ENCODE measurements at places on chromosomes 5 and 9. TPM values are rescaled to one million over a fixed set of nuclear protein-coding genes. Genes with fewer than 3 reads are reported as not detected.
A peak's percentile ranks its signal among the peaks of the same experiment; 100 is the strongest.

GRCh38 chr5:170571875-170572852 is 68.3 kb downstream of the KCNIP1 start:
- no peak overlapping the region for H3K27ac ChIP-seq
- no peaks in the 10 kb centered on the region for H3K36me3 ChIP-seq
- H3K4me3 ChIP-seq, result no peak overlapping the region

DNA sequence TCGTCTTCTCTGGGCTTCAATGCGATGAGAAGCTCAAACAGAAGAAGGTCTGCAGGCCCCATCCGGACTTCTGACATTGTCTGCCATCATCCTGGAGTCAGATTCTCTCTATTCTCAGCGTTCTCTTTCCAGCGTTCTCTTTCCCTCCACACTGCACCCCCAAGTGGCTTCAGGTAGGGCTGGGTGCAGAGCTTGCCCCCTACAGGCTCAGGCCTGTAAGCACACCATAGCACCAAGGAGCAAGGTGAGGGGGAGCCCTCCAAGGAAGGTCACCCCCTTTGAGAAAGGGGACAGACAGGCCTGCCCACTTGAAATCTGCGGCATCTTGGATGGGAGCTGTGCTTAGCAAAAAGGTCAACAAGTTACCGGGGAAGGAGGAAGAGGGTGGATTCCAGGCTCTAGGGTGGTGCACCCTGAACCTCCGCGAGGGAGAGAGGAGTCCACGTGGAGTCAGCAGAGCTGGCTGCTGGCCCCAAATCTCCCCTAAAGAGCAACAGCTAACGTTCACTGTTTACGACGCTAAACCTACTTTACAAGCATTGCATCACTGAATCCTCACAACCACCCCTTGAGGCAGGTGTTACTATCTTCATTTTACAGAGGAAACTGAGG is 27.5 kb downstream of the GPX3 start:
- no peaks in the 10 kb centered on the region for H3K4me1 ChIP-seq
- peaks cover 100% of the 10 kb centered on the region for H3K36me3 ChIP-seq
- peak; percentile 53 for DNase-seq
- no peaks in the 10 kb centered on the region for H3K27me3 ChIP-seq
- no peak overlapping the region for H3K27ac ChIP-seq
- H3K4me3 ChIP-seq, result no peak overlapping the region

- no peaks in the 10 kb centered on the region for H3K27me3 ChIP-seq
- DNase-seq, result no peak
- peak overlapping the region; percentile 6 for H3K27ac ChIP-seq
- no peak overlapping the region for H3K4me3 ChIP-seq
- peaks cover 18% of the 10 kb centered on the region for H3K4me1 ChIP-seq
- peaks cover 87% of the 10 kb centered on the region for H3K36me3 ChIP-seq
Observed at GRCh38 chr5:181233801-181234454, 9.8 kb downstream of the RACK1 start.

GRCh38 chr5:2805080-2805479 is 53.6 kb upstream of the IRX2 start:
- no peaks in the 10 kb centered on the region for H3K36me3 ChIP-seq
- H3K27ac ChIP-seq, result no peak overlapping the region
- no peak overlapping the region for H3K4me3 ChIP-seq
- H3K4me1 ChIP-seq, result no peaks in the 10 kb centered on the region
- DNase-seq, result peak; percentile 80

IL13 gene
- total RNA-seq, result not detected

DNA sequence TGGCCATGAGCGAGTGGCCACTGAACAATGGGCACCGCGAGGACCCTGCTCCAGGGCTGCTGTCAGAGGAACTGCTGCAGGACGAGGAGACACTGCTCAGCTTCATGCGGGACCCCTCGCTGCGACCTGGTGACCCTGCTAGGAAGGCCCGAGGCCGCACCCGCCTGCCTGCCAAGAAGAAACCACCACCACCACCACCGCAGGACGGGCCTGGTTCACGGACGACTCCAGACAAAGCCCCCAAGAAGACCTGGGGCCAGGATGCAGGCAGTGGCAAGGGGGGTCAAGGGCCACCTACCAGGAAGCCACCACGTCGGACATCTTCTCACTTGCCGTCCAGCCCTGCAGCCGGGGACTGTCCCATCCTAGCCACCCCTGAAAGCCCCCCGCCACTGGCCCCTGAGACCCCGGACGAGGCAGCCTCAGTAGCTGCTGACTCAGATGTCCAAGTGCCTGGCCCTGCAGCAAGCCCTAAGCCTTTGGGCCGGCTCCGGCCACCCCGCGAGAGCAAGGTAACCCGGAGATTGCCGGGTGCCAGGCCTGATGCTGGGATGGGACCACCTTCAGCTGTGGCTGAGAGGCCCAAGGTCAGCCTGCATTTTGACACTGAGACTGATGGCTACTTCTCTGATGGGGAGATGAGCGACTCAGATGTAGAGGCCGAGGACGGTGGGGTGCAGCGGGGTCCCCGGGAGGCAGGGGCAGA is 53.3 kb downstream of the JADE2 start:
- no peak overlapping the region for H3K4me3 ChIP-seq
- H3K27ac ChIP-seq, result no peak overlapping the region
- H3K4me1 ChIP-seq, result peaks cover 24% of the 10 kb centered on the region
- peaks cover 88% of the 10 kb centered on the region for H3K36me3 ChIP-seq
- H3K27me3 ChIP-seq, result no peaks in the 10 kb centered on the region
- no peak for DNase-seq

GRCh38 chr5:61339764-61340163 is 7.7 kb downstream of the ZSWIM6 start:
- no peaks in the 10 kb centered on the region for H3K27me3 ChIP-seq
- H3K4me3 ChIP-seq, result no peak overlapping the region
- no peak overlapping the region for H3K27ac ChIP-seq
- peaks cover 20% of the 10 kb centered on the region for H3K4me1 ChIP-seq

GRCh38 chr5:56281489-56282165 is 48.5 kb upstream of the ANKRD55 start:
- H3K27ac ChIP-seq, result no peak overlapping the region
- H3K4me3 ChIP-seq, result no peak overlapping the region
- H3K36me3 ChIP-seq, result no peaks in the 10 kb centered on the region

DNA sequence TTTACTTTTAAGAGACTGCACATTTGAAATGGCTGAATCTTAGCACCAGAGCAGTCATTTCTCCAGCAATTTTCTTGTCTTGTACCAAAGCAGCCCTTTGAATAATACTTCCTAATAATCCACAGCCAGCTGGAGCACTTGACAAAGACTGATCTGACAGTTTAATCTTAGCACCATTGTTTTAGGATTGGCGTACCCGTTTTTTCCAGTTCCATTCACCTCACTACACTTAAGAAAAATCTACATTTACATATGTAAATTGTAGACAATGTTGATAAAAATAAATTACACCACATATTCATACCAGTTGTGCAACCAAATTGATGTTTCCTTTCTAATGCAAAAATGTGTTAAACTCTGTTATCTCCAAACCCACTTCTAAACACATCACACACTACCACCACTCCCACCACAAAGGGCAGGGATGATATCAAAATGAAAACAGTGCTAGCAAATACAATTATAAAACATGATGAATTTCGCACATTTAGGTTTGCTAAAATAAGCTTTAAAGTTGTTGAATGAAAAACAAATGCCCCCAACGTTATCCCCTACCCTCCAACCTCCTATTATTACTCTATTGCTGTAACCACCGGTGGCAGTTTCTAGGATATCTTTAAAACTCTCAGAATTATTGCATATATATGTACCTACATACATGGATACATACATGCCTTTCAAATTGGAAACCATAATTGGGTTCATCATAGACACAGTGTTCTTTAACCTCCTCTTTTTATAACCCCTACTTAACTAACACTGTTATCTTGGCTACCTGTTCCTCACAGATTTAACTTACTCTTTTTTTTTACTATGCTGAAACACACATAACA is 21.5 kb downstream of the SERINC5 start:
- DNase-seq, result no peak
- no peak overlapping the region for H3K4me3 ChIP-seq
- peaks cover 5% of the 10 kb centered on the region for H3K36me3 ChIP-seq
- peaks cover 3% of the 10 kb centered on the region for H3K4me1 ChIP-seq
- H3K27me3 ChIP-seq, result no peaks in the 10 kb centered on the region
- no peak overlapping the region for H3K27ac ChIP-seq

GRCh38 chr9:125361837-125362531 is 100.4 kb downstream of the GAPVD1 start:
- H3K27me3 ChIP-seq, result no peaks in the 10 kb centered on the region
- no peak overlapping the region for H3K27ac ChIP-seq
- no peak overlapping the region for H3K4me3 ChIP-seq
- H3K36me3 ChIP-seq, result peaks cover 71% of the 10 kb centered on the region
- H3K4me1 ChIP-seq, result no peaks in the 10 kb centered on the region

HARS2 gene
- 48.5 TPM for total RNA-seq

DNA sequence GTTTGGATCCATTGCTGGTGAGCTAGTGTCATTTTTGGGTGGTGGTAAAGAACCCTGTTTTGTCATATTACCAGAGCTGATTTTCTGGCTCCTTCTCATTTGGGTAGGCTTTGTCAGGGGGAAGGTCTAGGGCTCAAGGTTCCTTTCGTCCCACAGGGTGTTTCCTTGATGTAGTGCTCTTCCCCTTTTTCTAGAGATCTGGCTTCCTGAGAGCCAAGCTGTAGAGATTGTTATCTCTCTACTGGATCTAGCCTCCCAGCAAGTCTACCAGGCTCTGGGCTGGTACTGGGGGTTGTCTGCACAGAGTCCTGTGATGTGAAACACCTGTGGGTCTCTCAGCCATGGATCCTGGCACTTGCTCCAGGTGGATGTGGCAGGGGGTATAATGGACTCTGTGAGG is 145.9 kb downstream of the HINT1 start:
- peaks cover 11% of the 10 kb centered on the region for H3K4me1 ChIP-seq
- H3K27me3 ChIP-seq, result no peaks in the 10 kb centered on the region
- no peak overlapping the region for H3K27ac ChIP-seq
- no peak for DNase-seq
- H3K36me3 ChIP-seq, result no peaks in the 10 kb centered on the region
- no peak overlapping the region for H3K4me3 ChIP-seq

LEAP2 gene
- total RNA-seq, result 2.9 TPM

DNA sequence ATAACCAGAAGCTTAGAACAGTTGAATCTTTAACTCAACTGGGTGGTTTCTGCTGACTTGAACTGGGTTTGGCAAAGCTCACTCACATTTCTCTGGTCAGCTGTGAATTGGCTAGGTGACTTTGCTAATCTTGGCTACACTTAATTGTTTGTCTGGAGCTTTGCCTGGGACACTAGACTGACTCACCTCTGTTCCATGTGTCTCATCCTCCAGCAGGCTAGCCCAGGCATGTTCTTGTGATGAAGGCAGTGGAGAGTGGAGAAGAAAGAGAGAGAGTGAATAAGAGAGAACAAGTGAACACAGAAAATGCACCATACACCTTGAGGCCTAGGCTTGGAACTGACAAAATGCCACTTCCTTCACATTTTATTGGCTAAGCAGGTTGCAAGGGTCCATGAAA is 32.6 kb downstream of the SPATA31D1 start:
- H3K36me3 ChIP-seq, result no peaks in the 10 kb centered on the region
- no peaks in the 10 kb centered on the region for H3K27me3 ChIP-seq
- peak overlapping the region; percentile 96 for H3K27ac ChIP-seq
- H3K4me3 ChIP-seq, result no peak overlapping the region
- peak; percentile 98 for DNase-seq

GRCh38 chr5:138641547-138642298 is 66.5 kb upstream of the HSPA9 start:
- H3K27ac ChIP-seq, result no peak overlapping the region
- peaks cover 4% of the 10 kb centered on the region for H3K4me1 ChIP-seq
- H3K36me3 ChIP-seq, result no peaks in the 10 kb centered on the region
- no peaks in the 10 kb centered on the region for H3K27me3 ChIP-seq

FAM219A gene
- 19.3 TPM for total RNA-seq

All from MCF 10A (cell line).